ENCODE measurements at places on chromosomes 4 and X. TPM values are rescaled to one million over a fixed set of nuclear protein-coding genes. Genes with fewer than 3 reads are reported as not detected.

GRCh38 chr4:103076747-103077347, at the start of gene SLC9B2:
SLC9B2 (minus strand) TSS chr4:103076761; CDS start chr4:103067550, 9,211 bp downstream.
- DNase-seq: no peak

- DNase-seq: no peak
These were observed 196.9 kb downstream of the ANAPC10 start for GRCh38 chr4:144901141-144901540.

GRCh38 chr4:147616849-147617172, 386 bp upstream of the TMEM184C start:
- no peak for DNase-seq

Gene USP17L12
- not detected for total RNA-seq

DNA sequence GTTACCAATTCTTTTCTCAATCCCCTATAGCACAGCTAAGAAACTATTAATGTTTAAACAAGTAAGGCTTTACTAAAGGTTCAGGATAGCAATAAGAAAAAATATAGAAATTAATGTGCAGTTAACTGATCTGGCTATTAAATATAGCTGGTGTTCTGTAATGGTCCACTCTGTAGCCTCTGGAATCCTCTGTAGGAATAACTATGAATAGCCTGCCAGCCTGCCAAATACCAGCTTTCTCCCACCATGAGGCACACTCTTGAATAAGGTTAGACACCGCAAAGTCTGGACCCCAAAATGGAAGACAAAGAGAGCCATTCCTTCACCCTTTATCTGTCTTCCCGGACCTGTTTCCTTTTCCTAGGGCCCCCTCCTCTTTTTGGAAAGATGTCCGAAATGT, 30.6 kb downstream of the CEP44 start:
- DNase-seq: no peak

- no peak for DNase-seq
These were observed 1060.1 kb downstream of the ADGRL3 start for GRCh38 chr4:62260254-62260653.

Gene PPP2R2C
- 64.7 TPM for total RNA-seq

GRCh38 chr4:108370291-108371141, 201.8 kb upstream of the LEF1 start:
- DNase-seq: no peak

Gene BGN
- total RNA-seq: 19.8 TPM

Gene UGT2B11
- total RNA-seq: 3.4 TPM

GRCh38 chr4:40486534-40486933, 143.1 kb downstream of the RBM47 start:
- DNase-seq: no peak

DNA sequence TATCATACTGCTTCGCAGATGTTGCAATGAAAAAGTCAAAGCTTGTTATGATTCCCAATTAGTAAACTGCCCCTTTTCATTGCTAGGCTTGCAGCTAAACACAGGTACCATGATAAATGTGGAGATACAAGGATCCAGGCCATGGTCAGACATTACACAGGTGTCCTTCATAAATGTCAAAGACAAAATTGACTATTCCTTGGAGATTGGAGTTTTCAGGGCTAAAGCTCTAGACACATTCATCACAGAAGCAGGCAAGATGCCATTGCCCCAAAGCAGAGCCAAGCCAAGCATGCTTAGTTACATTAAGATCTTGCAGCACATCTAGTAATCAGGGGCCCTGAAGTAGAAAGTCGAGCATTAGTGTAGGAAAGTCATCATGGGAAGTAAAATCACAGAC, 111.3 kb upstream of the INTU start:
- DNase-seq: no peak

Gene KDR
- 4.3 TPM for total RNA-seq

DNA sequence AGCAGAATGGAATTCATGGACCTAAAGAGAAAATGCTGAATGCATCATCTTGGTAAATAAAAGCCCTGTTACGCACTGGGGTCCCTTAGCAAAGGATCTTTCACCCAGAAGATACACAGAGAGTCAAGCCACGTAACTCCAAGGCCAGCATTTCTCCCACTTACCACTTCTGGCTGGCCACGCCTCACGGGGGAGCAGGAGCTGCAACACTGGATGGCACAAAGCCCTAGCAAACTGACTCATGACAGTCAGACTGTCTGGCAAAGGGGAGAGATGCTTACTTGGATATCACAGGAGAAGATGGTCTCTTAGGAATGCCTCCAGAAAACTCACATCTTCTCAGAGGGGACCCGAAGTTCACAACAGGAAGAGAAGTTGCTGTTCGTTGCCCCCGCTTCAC, 51.4 kb upstream of the BCLAF3 start:
- DNase-seq: no peak

Gene CNGA1
- 3.6 TPM for total RNA-seq

DNA sequence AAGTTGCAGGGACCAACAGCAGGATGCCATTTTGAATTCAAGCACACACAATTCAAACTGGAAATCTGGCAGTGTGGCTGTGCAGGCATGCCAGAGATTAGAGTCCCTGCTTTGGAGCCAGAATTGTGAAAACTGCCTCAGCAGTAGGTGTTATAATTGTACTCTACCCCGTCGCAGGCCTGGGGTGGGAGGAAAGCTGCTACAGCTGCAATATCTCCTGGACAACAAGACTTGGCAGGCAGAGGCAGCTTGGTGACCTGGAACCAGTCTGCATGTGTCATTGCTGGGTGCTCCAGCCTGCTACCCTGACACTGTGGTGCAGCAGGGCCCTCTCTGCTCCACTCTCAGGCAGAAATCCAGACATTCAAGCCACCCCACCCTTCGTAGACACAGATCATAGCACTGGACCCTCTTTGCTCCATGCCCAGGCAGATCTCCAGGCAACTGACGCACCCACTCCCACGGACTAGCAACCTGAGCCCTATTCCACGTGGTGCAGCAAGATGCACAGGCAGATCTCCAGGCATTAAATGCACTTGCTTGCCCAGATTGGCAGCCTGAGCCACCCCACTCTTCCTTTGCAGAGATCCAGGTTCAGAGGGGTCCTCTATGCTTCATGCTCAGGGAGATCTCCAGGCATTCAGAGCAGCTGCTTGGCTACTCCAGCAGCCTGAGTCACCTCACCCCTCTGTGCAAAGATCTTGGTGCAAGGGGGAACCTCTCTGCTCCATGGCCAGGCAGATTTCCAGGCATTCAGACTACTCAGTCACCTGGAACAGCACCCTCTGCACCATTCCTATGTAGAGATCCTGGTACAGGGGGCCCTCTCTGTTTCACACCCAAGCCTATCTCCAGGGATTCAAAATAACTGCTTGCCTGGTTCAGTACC, 140.5 kb downstream of the LRBA start:
- DNase-seq: no peak

- no peak for DNase-seq
These were observed 97.9 kb upstream of the ADAMTS3 start for GRCh38 chr4:72666910-72667309.

DNA sequence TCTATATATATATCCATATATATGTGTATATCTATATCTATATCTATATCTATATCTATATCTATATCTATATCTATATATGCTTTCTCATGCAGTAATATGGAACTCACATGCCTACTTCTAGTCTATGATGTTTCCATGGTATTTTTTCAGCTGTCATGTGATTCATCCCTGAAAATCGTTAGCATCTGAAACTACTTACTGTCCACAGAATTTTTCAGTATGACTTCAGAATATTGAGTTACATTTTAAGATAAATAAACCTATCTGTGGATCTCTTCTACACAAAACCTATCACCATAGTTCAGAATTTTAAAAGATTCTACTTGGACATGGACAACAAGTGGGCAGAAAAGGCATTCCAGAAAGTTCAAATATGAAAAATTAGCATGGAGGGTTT, 855.1 kb upstream of the INTU start:
- DNase-seq: no peak

Gene PRRG3
- total RNA-seq: 1.2 TPM

DNA sequence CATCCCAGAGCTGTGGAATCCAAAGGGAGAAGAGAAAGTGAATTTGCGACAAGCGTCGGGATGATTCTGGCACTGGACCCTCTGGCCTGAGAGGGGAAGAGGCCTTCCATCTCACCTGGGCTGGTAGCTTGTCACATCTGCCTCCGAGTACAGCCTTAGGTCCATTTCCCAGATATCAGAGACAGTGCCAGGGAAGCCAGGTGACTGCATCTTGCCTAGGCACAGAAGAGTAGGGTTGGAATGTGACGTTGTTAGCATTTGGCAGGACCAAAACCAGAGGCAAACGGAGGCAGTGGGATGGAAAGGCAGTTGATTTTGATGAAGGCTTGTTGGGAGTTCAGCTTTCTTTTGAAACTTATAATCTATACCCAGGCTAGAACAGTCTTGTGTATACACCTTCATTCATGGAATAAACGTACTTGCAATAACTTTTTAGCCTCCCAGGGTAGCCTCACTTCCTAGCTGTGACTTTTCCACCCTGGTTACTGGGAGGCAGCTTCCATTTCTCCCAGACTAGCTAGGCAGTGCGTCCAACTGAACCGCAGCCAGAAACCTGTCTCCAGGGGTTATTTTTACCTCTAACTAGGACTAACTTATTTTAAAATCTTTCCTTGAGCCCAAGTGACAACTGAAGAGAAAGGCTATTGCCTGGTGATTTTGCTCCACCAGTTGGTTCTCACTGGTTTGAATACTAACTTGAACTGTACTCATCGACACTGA, 5.9 kb downstream of the SOD3 start:
- no peak for DNase-seq

GRCh38 chrX:129523079-129523911, at the start of gene SMARCA1:
SMARCA1 (minus strand) TSS chrX:129523490; CDS start chrX:129523370, 120 bp downstream.
- peak; percentile 14 for DNase-seq

DNA sequence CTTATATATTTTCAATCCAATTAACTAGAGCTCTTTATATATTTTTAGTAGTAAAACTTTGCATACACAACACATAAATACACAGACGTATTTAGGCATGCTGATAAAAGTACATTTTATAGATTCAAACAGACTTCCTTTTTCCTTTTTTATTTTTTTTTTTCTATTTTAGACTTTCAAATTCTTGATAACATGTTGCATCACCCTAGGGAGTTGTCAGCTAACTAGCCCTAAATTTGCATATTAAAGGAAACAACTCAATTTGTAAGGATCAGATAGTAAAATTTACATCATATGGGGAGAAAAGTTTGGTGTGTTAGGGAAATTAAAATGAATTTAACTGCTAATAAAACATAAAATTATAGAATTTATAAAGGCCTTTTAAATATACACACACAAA, 47.4 kb upstream of the APOOL start:
- DNase-seq: no peak

DNA sequence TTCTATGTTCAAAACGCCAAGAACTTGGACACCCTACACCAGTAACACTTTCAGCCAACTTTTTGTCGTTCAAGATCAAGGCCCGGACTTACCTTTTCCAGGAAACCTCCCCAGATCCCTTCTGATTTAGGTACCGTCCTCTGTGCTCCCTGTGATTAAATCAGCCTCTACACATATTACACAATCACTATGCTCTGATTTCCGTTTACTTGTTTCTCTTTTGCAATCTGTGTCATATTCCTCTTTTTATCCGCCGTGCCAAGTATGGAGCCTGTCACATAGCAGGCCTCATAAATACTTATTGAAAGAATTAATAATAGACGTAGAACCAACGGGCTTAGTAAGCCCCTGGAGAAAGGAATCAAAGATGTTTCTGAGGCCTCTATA, 722 bp upstream of the TMEM33 start:
- DNase-seq: no peak

Gene HSFX4
- total RNA-seq: not detected

GRCh38 chrX:34917146-34917545, 25.4 kb upstream of the FAM47B start:
- DNase-seq: no peak

Data from lower leg skin (tissue), 4 donors.